Naive thymus-derived CD4-positive, alpha-beta T cell (primary cell): ENCODE measurements at places on chromosomes 3 and 15.

- peak overlapping the region; percentile 79 for H3K27ac ChIP-seq
- H3K4me3 ChIP-seq, result peak overlapping the region; percentile 68
- H3K27me3 ChIP-seq, result no peaks in the 10 kb centered on the region
- H3K36me3 ChIP-seq, result no peaks in the 10 kb centered on the region
Measured at GRCh38 chr3:141796889-141797781, 33.9 kb downstream of the GRK7 start.

- H3K27ac ChIP-seq, result no peak overlapping the region
- H3K4me3 ChIP-seq, result no peak overlapping the region
- H3K27me3 ChIP-seq, result no peaks in the 10 kb centered on the region
- DNase-seq, result no peak
Measured at GRCh38 chr3:192408007-192408646, 319.2 kb downstream of the FGF12 start.

DNA sequence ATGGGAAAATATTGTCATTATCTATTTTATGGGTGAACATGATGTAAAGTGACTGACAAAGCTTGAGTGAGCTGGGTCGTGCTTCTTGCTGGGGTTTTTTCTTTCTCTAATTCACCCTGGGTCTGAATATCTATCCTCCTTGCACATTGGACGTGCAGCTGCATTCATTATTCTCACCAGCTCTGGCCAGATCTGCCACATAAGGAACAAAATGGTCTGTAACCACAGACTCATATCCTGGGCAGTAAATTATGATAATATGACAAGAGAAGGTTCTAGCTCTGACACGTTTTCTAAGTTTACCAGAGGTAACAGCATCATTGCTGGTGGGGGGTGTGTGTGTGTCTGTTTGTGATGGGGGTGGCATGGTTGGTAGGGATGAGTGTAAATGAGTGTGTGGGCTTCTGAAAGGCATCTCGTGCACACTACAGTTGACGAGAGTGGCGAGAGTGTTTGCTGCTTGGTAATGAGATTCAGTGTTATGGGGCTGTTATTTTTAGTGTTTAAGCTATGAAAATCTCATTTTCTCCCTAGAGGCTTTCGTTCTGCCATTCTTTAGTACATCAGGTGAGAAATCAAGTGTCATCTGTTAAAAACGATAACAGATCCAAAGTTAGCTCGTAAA, 418.4 kb downstream of the PDCD6IP start:
- no peaks in the 10 kb centered on the region for H3K4me1 ChIP-seq
- H3K36me3 ChIP-seq, result no peaks in the 10 kb centered on the region
- H3K27ac ChIP-seq, result no peak overlapping the region
- no peaks in the 10 kb centered on the region for H3K27me3 ChIP-seq
- H3K4me3 ChIP-seq, result no peak overlapping the region

GRCh38 chr3:188923671-188924070, 248.1 kb upstream of the TPRG1 start:
- H3K27ac ChIP-seq, result no peak overlapping the region
- H3K4me3 ChIP-seq, result no peak overlapping the region
- no peaks in the 10 kb centered on the region for H3K4me1 ChIP-seq
- H3K27me3 ChIP-seq, result no peaks in the 10 kb centered on the region

DNA sequence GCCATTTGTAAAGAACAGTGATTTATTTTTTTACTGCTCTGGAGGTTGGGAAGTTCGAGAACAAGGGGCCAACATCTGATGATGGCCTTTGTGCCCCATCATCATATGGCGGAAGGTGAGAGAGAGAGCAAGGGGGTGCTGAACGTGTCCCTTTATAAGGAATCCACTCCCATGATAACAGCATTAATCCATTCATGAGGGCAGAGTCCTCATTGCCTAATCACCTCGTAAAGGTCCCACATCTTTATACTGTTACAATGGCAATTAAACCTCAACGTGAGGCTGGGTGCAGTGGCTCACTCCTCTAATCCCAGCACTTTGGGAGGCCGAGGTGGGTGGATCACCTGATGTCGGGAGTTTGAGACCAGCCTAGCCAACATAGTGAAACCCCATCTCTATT, 8.3 kb downstream of the IL12A start:
- H3K27me3 ChIP-seq, result no peaks in the 10 kb centered on the region
- no peak overlapping the region for H3K27ac ChIP-seq
- no peaks in the 10 kb centered on the region for H3K4me1 ChIP-seq
- DNase-seq, result no peak
- H3K4me3 ChIP-seq, result no peak overlapping the region
- H3K36me3 ChIP-seq, result no peaks in the 10 kb centered on the region

DNA sequence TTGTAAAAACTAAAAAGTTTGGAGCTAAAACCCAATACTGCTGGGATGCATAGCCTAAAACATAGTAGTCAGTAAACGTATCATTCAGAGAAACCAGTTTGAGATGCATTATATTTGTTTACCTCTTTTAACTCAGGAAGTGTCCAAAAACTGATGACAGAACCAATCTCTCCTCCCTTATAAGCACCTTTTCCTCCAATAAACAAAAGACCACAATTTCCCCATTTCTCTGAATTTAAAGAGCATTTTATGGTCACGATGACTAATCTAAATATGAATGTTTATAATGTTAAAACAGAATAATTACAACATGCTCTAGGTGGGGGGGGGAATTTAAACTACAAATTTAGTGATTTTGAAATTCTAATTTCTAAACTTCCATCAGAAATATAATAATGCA, 58.5 kb downstream of the CEP63 start:
- H3K4me1 ChIP-seq, result no peaks in the 10 kb centered on the region
- peaks cover 39% of the 10 kb centered on the region for H3K36me3 ChIP-seq
- H3K4me3 ChIP-seq, result no peak overlapping the region
- no peak overlapping the region for H3K27ac ChIP-seq
- no peaks in the 10 kb centered on the region for H3K27me3 ChIP-seq
